ENCODE measurements at places on chromosomes 12 and 14. TPM values are rescaled to one million over a fixed set of nuclear protein-coding genes. Genes with fewer than 3 reads are reported as not detected.

The MEG3 gene
- total RNA-seq, result not detected

The ZNF385A gene
- 0.55 TPM for total RNA-seq

The NEMP1 gene
- total RNA-seq, result 56.9 TPM

The TAS2R14 gene
- total RNA-seq, result 2.4 TPM

The SLC10A1 gene
- total RNA-seq, result not detected

The B3GNT4 gene
- 0.90 TPM for total RNA-seq

The GLT8D2 gene
- total RNA-seq, result not detected

The LTA4H gene
- 44.5 TPM for total RNA-seq

The DAD1 gene
- total RNA-seq, result 147 TPM

The LRRC74A gene
- not detected for total RNA-seq

The NEUROD4 gene
- total RNA-seq, result not detected

The CPNE6 gene
- 0.10 TPM for total RNA-seq

The SERPINA6 gene
- not detected for total RNA-seq

The CFAP54 gene
- total RNA-seq, result 0.18 TPM

The OR6C2 gene
- not detected for total RNA-seq

The OLR1 gene
- total RNA-seq, result not detected

The SDR9C7 gene
- total RNA-seq, result not detected

The PZP gene
- not detected for total RNA-seq

The FAM186B gene
- total RNA-seq, result 0.18 TPM

The RASSF8 gene
- 1.0 TPM for total RNA-seq

The ZDHHC22 gene
- not detected for total RNA-seq

Measured in activated CD8-positive, alpha-beta T cell treated with anti-CD3 and anti-CD28 coated beads, Interleukin-2, amount 10 ng/mL, durations not matched to agents 7 days and 5 days (primary cell).